ENCODE measurements at places on chromosomes 12 and 14.

GRCh38 chr14:101761881-101762529 lies 496 bp downstream of the PPP2R5C start:
- peaks cover 22% of the 10 kb centered on the region for H3K4me1 ChIP-seq
- H3K4me3 ChIP-seq, result peak overlapping the region; percentile 98

DNA sequence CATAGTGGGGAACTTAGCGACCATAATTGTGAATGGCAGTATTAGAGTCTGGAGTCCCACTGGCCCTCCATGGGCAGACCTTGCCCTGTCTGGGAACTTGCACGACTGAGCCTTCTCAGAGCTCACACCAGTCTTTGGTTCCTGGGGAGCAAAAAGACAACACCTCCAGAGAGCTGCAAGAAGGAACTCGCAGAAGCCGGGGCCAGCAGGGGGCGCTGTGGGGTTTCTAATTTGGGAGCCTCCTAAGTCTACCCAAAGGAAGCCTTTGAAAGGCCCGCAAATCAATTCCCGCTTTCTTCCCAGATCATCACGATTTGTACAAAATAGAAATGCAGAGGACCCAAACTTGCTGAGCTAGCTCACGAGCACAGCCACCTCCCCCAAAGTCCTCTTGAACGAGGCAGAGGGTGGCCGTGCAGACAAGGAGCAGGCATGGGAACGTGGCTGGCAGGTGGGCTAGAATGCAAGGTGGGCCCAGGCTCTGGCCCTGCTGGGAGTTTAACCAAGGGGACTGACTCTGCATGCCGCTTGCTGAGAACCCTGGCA lies 46.3 kb upstream of the FBXO21 start:
- DNase-seq, result peak; percentile 5
- no peaks in the 10 kb centered on the region for H3K36me3 ChIP-seq
- no peak overlapping the region for H3K27ac ChIP-seq
- H3K4me3 ChIP-seq, result no peak overlapping the region
- H3K27me3 ChIP-seq, result no peaks in the 10 kb centered on the region

DNA sequence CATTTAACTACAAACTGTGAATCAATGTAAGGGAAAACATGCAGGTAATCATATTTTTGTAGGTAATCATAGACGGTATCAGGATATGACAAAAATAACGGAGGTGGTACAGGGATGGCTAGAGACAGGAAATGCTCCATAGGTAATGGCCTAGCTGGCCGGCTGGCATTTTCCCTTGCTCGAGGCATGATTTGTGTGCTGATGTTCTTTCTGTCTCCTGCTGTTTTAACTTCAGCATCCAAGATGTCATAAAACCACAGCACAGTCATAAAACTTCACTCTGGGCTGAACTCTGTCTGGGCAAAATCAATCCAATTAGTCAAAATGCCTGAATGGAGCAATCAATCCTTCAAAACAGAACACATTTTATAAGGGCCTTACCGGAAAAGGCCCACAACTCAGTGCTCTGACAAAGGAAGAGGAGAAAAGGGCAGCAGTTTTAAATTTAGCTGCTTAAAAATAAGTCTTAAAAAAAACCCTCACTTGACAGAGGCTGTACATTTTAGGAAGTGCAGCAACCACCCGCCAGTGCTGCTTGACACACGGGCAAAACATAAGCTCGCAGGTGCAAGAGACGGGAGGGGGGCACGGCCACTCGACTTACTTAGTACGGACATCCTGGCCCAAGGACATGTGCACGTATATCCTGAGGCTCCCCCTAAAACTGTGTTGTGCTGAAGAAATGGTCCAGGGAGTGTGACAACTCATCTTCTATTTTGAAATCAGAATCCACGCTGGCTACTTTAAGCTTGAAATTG lies 40.5 kb upstream of the GPR68 start:
- no peak overlapping the region for H3K4me3 ChIP-seq
- DNase-seq, result no peak
- H3K36me3 ChIP-seq, result no peaks in the 10 kb centered on the region
- H3K27me3 ChIP-seq, result no peaks in the 10 kb centered on the region

DNA sequence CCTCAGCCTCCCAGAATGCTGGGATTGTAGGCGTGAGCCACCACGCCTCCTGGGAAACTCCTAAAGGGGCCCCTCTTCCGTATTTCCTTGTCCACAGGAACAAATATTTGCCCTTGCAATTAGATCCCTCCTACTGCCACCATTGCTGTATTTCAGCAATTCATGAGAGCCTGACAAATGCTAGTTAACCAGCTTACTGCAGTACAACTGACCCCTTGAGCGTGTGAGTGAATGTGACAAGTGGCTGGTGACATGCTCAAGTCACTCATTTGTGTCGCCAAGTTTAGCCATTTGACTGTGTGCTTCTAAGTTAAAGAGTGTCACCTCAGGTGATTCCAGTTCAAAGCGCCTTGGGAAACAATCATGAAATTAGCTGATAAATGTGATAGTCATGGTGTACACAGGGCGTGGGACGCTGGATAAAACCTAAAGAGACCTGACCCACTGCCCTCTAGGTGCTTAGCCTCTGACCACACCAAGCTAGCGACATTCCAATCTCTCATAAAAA lies 56.1 kb upstream of the MAP1LC3B2 start:
- no peak overlapping the region for H3K27ac ChIP-seq
- H3K4me1 ChIP-seq, result peaks cover 4% of the 10 kb centered on the region
- DNase-seq, result no peak
- H3K36me3 ChIP-seq, result no peaks in the 10 kb centered on the region
- H3K4me3 ChIP-seq, result no peak overlapping the region
- H3K27me3 ChIP-seq, result no peaks in the 10 kb centered on the region

GRCh38 chr12:22431693-22432251 lies 97.3 kb upstream of the ST8SIA1 start:
- no peaks in the 10 kb centered on the region for H3K4me1 ChIP-seq
- H3K27me3 ChIP-seq, result no peaks in the 10 kb centered on the region
- no peaks in the 10 kb centered on the region for H3K36me3 ChIP-seq
- no peak for DNase-seq
- no peak overlapping the region for H3K27ac ChIP-seq
